ENCODE measurements at places on chromosomes 7 and 10.

GRCh38 chr7:46451846-46452245, 530.8 kb upstream of the IGFBP3 start:
- DNase-seq: no peak

DNA sequence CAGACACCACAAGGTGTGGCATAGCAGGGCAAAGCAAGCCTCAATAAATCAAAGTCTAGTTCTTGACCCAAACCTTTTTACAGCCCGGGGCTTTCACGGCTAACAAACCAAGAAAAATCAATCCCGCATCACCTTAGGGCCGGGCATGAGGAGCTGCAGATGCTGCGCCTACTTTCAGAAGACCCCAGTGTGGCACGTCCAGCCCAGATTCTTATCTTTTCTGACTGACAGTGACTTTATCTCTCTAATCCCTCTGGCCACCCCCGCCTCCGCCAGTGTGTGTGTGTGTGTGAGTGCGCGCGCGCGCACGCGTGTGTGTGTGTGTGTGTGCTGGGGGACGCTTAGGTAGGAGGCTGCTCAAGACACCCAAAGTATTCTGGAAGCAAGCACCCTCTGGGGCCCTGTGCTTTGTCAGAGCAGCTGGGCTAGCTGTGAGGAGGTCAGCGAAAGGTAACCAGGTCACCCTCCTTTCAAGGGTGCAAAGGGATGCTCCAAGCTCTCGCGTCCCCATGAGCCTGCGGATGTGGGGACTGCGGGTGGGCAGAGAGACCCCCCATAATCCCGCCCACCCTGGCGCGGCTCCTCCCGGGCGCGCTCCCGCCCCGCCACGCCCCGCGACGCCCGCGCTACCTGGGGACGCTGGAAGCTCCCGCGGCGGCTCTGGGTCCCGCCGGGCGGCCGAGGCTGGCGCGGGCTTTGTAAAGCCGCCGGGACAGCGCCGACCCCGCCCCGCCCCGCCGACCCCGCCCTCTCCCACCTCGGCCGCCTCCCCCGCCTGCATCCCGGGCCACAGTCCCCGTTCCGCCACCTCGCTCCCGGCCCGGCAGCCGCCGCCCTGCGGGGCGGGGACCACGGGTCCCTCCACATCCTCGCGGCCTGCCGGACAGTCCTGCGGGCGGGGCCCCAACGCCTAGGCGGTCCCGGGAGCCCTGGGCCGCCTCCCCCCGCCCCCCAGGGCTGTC, 57.1 kb upstream of the RHOBTB1 start:
- no peak for DNase-seq

GRCh38 chr7:132511921-132512320, 64.3 kb downstream of the PLXNA4 start:
- no peak for DNase-seq

- DNase-seq: no peak
Measured at GRCh38 chr7:121824276-121824675, 48.7 kb upstream of the PTPRZ1 start.

DNA sequence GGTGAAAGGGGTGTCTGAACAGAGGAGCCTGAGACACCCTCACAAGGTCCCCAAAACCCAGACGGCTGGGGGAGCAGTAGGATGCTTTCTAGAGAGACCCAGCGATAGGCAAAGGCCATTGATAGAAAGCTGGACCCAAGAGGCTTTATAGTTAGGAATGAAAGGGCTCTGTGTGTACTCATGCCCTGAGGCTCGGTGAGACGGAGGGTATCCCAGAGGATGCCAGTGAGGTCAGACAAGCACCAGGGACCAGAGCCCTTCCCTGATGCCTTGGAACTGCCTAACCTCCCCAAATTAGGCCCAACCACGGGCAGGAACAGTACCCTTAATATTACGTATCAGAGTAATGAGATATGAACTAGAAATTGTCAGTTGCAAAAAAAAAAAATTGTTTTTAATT, 48.6 kb upstream of the RTKN2 start:
- no peak for DNase-seq

DNA sequence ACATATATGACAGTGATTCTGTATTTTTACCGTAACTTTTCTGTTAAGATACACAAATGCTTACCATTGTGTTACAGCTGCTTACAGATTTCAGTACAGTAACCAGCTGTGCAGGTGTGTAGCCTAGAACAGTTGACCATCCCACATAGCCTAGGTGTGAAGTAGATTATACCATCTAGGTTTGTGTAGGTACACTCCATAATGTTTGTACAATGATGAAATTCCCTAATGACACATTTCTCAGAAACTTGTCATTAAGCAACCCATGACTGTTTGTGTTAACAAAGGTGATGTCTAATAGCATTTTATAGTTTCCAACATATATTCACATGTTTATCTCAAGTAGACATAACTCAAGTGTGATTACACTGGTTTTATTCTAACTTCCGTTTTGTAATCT, 218.5 kb downstream of the PLXDC2 start:
- DNase-seq: no peak

- DNase-seq: no peak
Measured at GRCh38 chr10:85446827-85447226, 919.8 kb downstream of the GRID1 start.

GRCh38 chr7:14858410-14858809, 44.1 kb downstream of the DGKB start:
- DNase-seq: no peak

DNA sequence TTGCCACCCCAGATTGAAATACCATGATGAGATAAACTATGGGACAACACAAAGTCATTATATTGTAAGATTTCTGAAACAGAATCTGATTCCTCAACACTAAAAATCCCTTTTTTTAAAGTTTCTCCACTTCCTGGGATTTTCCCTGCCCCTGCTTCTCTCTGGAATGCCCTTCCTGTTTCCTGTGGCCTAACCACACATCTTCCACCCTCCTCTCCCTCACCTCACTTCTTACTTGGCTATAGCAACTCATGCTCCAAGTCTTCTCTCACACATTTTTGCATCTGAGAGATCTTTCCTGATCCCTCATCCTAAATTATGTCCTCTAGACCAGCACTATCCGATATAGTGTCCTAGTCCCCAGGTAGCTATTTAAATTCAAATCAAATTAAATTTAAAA, 4.1 kb upstream of the RELN start:
- DNase-seq: no peak

Data from activated T-helper 9 cell treated with anti-CD3 and anti-CD28 coated beads, Interleukin-2, amount 50 U/mL, for 16 hours (primary cell).